Cerebellar nuclear complex (tissue), 1 donor: ENCODE measurements at places on chromosomes 5 and 9.
A peak's percentile ranks its signal among the peaks of the same experiment; 100 is the strongest.

DNA sequence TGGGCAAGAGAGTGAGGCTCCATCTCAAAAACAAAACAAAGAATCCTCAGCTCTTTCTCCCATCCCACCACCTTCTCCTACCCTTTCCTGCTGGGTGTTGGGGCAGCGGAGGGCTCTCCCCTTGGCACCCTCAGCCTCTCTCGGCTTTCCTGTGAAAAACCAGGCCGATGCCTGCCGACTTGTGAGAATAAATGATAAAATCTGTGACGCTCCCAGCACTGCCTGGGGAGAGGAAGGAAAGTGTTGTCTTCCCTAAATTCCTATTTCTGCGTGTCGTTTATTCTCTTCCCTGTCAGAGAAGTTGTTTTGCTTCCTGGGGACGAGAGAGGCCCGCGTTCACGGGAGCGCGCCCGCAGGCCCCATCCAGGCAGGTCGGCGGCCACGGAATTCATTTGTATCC lies 19.7 kb downstream of the NEK6 start:
- DNase-seq: no peak

GRCh38 chr5:94239266-94239665 lies 379.1 kb downstream of the KIAA0825 start:
- no peak for DNase-seq

- no peak for DNase-seq
Observed at GRCh38 chr9:131524665-131525315, 6.3 kb downstream of the UCK1 start.

DNA sequence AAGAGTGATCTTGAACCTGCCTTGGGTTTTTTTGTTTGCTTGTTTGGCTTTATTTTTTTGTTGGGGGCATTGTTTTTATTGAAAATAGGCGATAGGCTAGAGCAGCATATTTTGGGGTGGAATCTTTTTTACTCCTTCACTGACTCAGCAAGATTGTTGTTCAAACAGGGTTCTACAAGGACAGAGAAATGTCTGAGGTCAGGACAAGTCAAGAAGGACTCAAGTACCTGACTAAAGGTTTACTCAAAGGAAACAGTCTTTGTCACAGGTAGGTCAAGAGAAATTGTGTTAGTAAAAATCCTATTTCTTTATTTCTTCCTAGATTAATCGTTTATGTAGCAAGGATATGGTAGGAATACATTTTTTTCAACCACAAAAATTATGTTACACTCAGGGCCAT lies 1564.0 kb upstream of the CDH9 start:
- DNase-seq: no peak

GRCh38 chr5:177535125-177535524 lies 18.4 kb upstream of the DDX41 start:
- no peak for DNase-seq

DNA sequence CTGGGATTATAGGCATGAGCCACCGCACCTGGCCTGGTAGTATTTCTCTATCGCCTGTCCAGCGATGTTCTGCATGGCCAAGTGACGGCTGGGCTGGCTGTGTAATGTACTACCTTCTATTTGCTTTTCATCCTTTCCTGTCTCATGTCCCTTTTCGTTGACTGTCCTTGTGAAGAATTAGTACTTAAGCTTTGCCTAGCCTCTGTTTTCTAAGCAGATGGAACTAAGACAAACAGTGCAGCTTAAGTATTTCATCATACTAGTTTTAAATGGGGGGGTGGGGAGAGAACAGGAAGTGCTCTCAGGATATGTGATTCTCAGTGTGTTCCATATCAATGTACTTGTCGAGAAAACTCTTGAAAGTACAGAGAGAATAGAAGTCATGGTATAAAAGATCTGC lies 31.7 kb upstream of the CCL21 start:
- DNase-seq: no peak

DNA sequence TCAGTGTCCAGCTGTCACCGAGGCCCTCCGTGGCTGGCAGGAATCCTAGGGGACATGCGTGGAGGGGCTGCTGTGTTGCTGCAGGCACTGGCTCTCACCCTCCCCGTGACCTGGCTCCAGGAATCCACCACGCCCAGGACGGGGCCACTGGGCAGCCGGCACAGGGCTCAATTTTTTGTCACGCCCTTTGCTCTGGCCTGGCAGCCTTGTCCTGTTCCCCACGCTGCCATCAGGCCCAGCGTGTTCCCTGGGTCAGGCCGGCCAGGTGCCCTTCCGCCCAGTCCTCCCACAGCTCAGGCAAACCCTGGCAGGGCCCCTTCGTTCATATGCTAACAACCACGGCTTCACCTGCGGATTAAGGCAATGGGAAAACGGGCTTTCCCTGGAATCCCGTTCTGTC lies 37.3 kb downstream of the PROP1 start:
- no peak for DNase-seq

- DNase-seq: no peak
Observed at GRCh38 chr9:133763272-133764183, 25.4 kb upstream of the SARDH start.

- no peak for DNase-seq
Observed at GRCh38 chr5:149365418-149365817, 7.6 kb downstream of the PCYOX1L start.

DNA sequence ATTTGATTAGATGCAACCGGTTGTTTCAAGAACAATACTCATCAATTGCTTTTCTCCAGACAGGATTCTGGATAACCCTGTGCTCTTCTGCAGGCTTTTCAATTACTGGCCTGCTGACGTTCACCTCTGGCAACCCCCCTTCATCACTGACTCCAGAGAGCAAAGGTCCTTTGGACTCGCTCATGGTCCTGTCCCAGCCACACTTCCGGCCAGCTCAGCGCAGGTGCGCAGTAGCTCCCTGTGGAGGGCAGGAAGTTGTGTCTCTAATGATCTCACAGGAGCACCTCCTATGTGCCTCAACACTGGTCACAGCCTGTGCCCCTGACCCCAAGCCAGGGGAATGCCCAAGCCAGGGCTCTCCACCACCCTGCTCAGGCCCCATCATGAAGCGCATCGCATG lies 44.0 kb downstream of the OLFM1 start:
- DNase-seq: no peak

GRCh38 chr5:14267166-14267838 lies 124.2 kb downstream of the TRIO start:
- no peak for DNase-seq

- DNase-seq: no peak
Observed at GRCh38 chr5:119537704-119538103, 85.4 kb downstream of the HSD17B4 start.

- no peak for DNase-seq
Observed at GRCh38 chr5:53243403-53243802, 133.8 kb upstream of the MOCS2 start.

DNA sequence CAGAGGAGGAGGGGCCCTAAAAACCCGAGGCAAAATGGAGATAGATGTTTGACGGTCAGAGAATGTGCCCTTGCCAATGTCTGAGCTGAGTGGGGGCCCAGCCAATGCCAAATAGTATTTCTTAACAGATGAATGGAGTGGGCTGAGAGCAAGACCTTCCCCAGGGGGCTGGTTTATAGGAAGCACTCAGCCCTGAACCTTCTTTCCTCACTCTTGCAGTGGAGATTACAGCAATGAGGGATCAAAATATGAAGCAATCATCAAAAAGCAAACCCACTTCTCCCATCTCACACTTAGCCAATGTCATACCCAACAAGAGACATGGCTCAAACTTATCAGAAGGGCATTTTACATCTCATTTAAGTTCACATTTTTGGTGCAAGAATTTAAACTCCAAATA lies 350.3 kb downstream of the GADD45G start:
- DNase-seq: no peak

DNA sequence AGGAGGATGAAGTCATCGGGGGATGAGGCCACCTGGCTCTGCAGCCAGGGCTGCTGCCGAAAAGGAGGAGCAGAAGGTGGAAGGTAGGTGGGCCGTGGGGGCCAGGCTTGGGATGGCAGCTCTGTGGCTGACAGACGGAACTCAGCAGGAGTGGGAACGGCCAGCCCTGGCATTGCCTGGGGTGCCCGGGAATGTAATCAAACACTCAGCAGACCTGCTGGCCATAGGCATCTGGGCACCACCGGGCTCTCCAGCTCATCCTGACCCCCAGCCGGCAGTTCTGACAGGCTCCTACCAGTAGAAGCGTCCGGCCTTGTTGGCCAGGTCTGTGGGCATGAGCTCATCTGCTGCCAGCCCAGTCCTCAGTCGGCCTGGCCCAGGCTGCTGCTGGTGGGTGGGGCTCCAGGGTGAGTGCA lies 4.3 kb upstream of the FAT2 start:
- peak; percentile 97 for DNase-seq

DNA sequence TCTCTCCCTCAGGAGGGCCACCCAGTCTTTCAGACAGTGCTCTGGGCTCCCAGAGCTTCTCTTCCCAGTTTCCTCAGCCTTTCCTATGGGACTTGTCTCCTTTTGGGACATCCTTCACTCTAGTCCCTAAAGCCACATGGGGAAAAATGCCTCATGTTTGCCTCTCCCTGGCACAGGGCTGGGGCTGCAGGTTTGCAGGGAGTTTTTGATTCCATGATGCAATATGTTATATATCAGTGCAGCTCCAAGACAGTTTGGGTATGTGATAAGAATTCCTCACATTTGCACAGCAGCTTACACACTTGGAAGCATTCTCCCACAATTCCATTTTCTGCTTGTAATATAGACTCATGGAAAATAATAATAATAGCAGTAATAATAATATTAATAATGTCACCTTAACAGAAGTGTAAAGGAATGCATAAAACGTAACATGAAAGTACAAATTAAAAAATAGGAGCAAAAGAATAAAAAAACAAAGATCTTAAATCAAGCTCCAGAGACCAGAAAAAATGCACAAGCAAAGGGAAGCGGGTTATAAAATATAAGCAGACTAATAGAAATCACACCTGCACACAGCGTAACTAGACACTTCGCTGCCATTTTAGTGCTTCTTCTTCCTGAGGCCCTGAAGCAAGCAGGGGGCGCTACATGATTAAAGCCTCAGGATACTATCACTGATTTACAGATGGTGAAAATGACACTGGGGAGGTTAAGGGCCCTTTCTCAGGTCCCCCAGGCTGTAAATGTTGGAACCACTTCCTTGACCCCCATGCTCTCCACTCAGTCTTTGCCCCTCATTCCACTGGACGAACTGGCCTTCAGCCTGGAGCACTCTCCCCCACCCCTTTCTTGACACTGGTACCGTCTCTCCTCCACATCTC lies 70.0 kb upstream of the IL17B start:
- DNase-seq: no peak
